ENCODE measurements at places on chromosomes 6 and 20.

DNA sequence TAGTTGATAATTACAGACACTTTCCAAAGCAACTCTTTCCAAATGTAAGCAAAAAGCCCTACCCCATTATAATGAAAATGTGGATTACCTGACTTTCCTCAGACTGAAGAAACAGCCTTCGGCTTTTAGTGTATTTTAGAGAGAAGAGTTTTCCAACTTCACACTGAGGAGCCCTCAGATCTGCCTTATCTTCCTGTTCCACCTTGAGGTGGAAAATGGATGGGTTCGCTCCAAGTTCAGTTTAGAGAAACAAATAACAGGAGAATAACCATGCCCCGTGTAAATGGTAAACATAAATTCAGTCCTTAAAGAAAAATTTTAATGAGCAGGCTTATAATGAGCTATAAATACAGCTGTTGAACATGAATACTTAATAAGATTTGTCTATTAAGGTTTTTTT is 21.1 kb upstream of the MTHFD1L start:
- no peak for DNase-seq

DNA sequence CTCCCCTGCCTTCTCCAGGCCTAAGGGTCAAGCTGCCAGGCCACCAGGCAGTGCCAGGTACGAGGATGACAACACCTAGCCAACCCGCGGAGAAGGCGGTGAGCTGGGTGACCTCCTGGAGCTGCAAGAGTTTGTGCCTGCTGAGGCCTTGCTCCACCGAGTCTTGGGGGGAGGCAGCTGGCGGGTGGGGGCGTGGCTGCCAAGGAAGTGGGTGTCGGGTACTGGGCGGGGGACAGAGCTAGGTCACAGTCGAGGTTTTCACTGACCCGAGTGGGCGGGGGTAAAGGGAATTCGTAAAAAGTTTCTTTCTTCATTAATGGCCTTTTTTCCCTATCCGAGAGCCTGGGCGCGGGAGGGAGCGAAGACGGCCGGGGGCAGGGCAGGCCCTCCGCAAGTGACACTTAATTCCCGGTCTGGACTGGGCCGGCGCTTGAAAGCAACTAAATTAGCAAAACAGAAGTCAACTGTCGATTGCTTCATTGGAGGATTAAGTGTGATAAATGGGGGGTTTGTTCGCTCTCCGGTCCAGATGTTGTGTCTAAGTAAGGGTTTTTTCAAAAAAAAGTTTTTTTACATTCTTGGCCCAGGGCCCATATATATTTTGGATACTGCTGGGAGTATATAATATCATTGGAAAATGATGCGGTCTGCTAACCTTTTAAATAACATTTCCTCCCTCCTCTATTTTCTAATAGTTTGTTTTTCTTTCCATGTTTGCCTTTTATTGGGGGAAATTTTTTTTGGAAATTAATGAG is 43.1 kb upstream of the FOXP4 start:
- peak; percentile 70 for DNase-seq

GRCh38 chr20:6053064-6053775 is 640 bp downstream of the LRRN4 start:
- no peak for DNase-seq

DNA sequence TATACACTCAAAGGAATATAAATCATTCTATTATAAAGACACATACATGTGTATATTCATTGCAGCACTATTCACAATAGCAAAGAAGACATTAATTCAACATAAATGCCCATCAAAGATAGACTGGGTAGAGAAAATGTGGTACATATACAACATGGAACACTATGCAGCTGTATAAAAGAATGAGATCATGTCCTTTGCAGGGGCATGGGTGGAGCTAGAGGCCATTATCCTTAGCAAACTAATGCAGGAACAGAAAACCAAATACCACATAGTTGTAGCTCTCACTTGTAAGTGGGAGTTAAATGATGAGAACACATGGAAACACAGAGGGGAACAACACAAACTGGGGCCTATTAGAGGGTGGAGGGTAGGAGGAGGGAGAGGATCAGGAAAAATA is 121.0 kb upstream of the LOC128125822 start:
- DNase-seq = no peak

DNA sequence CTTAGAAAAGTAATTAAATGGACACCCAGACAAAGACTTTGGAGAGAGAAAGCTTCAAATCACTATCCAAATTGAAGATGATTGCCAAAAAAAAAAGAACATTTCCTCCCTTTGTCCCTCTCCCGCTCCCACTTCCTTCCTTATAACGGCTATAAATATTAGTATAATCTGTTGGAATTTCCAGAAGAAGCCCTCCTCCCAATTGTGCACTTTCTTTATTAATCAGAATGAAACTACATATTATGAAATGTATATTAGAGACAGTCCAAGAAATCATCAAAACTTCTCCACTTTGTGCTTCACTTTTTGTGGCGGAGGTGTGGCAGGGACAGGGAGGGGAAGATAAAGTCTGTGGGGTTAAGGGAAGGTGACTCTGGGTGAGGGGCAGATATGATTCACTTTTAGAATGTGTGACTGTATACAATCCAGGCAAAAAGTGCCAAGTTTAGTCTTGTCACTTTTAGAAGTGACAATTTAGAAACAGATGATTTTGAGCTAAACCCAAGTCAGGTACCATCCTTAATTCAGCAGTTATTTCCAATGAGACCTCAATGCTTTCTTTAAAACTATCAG is 195.0 kb upstream of the MARCKS start:
- no peak for DNase-seq

DNA sequence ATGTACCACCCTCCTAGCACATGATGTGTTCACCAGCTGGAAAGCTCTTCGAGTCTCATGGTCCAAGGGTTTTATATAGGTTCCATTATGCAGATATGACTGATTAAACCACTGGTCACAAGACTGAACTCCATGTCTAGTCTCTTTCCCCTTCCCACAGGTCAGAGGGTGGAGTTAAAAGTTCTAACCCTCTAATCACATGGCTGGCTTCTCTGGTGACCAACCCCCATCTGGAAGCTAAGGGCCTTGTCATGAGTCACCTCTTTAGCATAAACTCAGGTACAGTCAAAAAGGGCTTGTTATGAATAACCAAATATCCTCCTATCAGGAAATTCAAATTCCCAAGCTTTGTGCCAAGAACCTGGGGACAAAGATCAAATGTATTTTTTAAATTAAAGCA is 52.0 kb upstream of the KLHL31 start:
- DNase-seq = no peak
